Stimulated activated CD8-positive, alpha-beta memory T cell treated with anti-CD3 and anti-CD28 coated beads, Interleukin-4, amount 100 ng/mL, for 1 hour (primary cell): ENCODE measurements at places on chromosomes 7 and 10.

DNA sequence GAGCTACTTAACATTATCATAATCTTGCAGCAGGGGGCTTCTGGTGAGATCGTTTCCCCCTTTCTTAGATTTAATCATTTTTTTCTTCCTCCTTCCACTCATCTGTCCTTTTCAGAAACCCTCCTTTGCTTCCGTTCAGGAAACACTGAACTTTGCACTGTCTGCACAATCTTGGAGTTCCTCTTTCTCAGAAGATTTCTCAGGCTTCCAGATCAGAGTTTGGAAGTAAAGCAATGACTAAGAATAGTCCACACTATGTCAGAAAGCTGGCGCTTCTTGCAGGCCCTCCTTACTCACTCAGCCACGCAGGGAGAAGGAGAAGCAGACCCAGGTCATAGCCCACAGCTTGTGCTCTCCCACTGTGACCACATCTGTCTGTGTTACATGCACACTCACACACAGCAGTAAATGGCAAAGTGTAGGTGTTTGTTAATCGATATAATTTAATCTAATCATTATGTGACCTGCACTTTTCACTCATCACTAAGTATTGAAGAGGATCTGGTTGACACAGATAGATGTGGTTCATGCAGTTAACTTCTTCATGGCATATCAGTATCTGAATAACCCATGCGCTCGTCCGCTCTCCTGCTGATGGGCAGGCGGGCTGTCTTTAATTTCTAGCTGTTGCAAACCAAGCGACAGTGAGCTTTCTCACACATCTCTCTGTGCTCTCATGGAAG, 30.2 kb downstream of the ALOX5 start:
- DNase-seq = no peak

- no peak for DNase-seq
Measured at GRCh38 chr10:45439873-45440272, 65.9 kb downstream of the ALOX5 start.

DNA sequence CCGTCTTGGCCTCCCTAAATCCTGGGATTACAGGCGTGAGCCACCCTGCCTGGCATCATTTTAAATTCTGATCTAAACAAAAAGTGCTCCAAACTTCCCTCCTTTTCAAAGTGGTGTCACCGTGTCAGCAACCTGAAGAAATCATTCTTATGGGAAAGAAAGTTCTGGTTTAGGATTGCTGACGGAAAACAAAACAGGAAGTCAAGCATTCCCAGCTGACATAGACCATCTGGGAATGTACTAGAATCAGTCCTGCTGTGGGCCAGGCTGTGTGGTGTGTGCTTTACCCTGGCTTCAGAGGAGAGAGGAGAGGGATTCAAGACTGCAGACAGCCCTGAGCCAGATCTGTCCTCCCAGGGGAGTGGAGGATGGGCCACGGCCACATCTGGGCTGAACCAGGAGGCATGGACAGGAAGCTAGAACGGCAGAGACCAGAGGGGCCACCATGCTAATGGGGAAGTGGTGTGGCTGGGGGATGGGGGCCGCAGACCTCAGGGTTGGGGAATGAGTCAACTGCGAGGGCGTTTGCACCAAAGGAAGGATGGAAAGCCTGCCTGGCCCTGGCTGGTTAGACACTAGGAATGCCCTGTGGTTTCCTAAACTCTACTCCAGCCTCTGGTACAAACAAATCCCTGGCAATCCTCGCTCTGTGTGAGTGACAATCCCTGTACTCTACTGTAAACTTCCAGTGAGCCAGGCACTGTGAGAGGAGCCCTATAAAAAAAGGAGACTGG, 16.7 kb upstream of the CLIP2 start:
- no peak for DNase-seq

DNA sequence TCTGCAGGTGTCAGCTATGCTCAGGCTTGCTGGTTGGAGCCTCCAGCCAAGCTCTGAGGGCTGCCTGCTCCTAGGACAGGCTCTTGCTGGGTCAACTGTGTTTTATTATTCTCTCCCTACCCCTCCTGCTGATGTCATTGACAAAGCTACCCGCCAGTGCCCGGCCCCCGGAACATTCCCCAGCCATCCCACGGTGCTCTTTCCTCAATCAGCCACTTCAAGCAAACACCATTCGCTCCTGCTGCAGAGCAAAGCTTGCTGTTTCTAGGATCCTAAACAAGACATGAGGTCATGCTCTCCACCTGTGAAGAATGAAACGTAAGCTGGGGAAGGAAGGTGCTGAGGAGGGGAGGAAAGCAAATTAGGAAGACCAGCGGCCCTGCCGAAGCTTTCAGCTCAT, 2.1 kb upstream of the C10orf71 start:
- DNase-seq = no peak

DNA sequence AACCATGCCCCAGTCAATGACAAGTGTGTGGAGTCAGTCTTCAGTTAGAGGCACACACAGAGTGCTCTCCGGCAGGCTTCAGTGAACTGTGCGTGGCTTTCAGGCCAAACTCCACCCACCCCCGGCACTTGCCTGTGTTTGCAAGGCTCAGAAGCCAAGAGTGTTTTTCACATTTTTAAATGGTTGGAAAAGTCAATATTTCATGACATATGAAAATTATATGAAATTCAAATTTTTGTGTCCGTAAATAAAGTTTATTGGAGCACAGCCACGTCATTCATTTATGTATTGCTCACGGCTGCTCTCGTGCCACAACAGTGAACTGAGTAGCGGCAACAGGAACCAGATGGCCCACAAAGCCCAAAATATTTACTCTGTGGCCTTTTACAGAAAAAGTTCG, 104.7 kb downstream of the SFMBT2 start:
- no peak for DNase-seq

DNA sequence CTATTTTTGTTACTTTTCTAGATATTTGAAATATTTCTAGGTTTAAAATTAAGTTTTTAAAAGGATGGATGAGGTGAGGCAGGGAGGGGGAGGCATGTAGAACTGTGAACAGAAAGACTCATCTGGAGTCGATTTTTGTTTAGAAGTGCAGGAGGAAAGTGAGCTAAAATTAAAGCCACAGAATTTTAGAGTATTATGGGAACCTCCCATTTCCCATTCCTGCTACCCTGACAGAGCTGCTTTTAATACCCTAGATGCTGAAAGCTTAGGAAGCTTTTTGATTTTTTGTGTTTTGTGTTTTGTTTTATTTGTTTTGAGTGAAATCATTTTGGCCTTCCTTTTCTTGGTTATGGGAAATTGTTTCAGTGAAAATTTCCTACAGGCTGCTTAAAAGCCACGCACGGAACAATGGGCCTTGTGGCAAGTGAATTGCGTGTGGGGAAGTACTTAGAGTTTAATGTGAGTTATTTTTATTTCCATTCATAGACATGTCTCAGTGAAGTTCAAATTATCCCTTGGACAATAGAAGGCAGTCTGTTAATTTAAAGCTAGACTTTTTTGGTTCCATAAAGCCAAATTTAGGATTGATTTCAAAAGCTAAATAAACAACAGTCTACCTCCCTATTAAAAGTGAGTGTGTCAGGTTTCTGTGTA, 102.0 kb upstream of the HDAC9 start:
- no peak for DNase-seq

DNA sequence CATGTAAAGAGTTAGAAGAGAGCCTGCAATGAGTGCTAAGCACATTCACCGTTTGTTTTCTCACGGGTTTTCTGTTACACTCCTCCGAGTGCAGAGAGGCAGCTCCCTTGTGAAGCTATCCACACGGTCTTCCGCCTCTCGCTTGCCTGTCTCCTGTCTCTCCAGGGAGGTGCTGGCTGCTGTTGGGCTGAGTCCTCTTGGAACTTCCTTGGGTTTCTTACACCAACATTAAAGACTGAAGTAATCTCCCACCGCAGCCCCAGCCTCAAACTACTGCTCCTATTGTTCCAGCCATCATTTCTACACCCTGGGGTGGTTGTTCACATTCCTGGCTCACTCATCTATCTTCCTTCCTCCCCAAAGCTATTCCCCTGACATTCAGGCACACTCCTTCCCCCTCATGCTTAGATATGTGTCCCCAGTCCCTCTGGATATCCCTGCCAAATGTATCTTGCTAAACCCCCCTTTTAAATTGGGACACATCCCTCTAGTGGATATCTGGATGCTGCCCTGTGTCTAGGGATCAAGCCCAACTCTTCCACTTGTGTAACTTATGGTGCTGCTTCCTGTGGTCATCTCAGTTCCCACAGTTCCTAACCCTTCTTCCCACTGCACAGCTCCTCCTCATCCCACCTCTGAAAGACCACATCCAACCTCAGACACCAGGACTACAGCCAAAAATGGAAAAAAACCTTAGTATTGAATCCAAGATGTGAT, 14.1 kb downstream of the ESYT2 start:
- DNase-seq = no peak

GRCh38 chr7:72493850-72494661, 81.9 kb upstream of the CALN1 start:
- DNase-seq = peak; percentile 0

GRCh38 chr7:82284936-82285519, 158.5 kb downstream of the CACNA2D1 start:
- no peak for DNase-seq

- no peak for DNase-seq
Measured at GRCh38 chr7:29248713-29249382, 54.3 kb downstream of the CHN2 start.

DNA sequence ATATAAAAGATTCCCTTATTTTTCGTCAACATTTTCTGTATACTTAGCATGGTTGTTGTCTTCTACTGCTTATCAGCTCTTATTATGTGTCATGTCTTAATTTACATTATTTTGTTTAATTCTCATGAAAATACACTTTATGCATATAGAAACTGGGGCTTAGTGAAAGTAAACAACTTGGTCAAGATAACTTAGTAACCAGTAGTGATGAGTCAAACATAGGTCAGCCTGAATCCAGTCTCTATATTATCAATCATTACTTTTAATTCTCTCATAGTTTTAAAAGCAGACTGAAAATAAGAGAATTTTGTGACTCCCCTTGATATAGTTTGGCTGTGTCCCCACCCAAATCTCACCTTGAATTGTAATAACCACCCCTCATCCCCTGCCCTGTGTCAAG, 119.6 kb upstream of the TPK1 start:
- DNase-seq = no peak

DNA sequence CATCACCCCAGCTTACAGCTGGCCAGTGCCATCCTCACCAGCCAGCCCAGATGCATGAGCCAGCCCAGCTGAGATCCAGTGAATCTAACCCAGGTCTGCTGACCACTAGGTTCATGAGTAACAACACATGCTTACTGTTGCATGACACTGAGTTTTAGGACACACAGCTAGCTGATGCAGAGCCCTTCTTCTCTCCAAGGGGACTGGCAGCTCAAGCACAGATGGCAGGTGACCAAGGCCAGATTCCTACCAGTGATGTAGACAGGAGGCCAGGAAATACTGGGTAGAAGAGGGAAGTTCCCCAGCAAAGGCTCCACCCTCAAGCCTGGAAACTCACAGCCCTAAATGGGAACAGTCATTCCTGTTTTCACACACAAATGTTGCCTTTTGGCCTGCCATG, 236.6 kb downstream of the GRID1 start:
- no peak for DNase-seq

- no peak for DNase-seq
Measured at GRCh38 chr7:131741446-131741845, 185.0 kb upstream of the PODXL start.

DNA sequence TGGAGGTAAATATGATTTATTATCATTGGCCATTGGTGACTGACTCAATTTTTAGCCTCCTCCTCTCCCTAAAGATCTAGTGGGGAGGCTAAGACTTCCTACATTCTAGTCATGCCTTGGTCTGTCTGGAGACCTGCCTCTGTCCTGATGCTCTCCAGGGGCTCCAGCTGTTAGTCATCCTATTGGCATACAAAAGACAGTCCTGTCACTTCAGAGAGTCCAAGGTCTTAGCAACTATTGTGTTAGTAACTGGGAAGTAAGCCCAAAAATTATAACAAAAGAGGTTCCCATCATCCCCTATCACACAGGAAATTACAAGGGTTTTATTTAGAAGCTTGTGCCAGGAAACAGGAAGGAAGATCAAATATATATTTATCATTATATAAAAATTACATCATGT, 400.6 kb upstream of the VSTM2A start:
- no peak for DNase-seq

DNA sequence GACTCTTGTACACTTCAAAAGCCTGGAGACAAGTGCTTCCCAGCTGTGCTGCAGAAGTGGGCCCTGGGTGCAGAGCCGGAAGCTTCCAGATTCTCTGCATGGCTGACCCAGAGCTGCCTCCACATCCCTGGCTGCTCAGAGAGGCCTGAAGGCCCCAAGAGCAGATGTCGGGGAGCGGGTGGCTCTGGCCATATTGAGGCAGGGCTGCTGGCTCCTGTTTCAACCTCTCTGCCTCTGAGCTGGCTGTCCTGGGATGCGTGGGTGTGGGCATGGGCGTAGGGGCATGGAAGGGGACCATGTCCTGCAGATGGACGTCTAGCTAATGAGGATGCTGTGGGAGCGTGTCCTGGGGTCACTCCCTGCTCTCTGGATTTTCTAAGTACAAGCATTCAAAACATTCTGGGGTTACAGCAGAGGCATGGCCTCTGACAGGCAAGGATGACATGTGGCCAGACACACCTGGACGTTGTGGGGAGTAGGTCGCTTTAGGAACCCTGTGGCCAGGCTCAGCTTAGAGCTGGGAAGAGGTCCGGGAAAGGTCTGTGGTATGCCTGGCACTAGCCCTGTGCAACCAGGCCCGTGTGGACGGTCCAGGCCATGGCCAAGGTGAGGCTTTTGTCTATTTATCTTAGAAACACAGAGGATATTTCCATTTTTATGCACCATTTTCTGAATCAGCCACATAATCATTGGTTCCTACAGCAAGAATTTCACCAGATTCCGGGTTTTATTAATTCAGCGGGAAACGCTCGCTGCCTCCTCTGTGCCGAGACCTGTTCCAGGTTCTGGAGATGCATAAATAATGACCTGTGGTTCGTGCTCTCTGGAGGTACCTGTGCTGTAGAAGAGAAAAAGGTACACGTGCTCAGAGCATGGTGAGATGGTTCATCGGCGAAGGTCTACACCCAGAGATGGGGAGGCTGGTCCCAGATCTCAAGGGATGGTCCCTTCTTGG, 361.1 kb downstream of the GLRX3 start:
- DNase-seq = no peak

- DNase-seq = no peak
Measured at GRCh38 chr10:110523736-110524135, 26.0 kb downstream of the DUSP5 start.

DNA sequence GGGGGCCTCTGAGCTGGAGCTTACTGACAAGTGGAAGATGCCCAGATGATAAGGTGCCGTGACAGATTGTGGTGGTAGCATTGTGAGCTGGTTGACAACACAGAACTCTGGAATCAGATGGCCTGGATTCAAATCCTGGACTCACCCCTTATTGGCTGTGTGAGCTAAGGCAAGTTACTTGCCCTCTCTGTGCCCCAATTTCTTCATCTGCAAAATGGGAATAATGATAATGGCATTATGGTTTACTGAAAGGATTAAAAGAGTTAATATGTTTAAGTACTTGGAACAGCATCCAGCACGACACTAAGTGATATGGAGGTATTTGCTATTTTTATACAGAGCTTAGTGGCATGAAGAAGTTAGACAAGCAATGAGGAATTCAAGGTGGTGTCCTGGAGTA, 465.9 kb upstream of the GALNT17 start:
- DNase-seq = no peak
